NCI-H2107 (cell line): ENCODE measurements at places on chromosomes 7 and 10.

DNA sequence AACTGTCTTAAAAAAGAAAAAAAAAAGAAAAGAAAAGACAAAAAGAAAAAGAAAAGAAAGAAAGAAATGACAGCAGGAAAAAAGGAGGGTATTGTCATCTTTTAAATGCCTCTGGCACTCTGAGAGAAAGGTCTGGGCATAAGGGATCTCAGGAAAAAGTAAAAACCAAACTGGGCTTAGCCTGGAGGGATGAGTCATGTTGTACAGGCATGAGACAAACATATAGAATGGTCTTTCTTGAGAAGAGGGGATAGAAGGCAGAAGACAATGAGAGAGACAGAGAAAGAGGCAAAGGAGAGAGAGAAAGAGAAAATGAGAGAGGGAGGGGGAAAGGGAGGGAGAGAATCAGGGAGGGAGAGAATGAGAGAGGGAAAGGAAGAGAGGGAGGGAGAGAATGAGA, 32.3 kb upstream of the KCNMA1 start:
- DNase-seq = no peak

- no peak for DNase-seq
Observed at GRCh38 chr10:60808036-60808435, 29.8 kb downstream of the CDK1 start.

GRCh38 chr10:93199191-93199751, 125.6 kb downstream of the CYP26A1 start:
- no peak for DNase-seq

- DNase-seq = no peak
Observed at GRCh38 chr7:127882313-127882920, 148.8 kb downstream of the LRRC4 start.

GRCh38 chr10:108187408-108188012, 1023.0 kb upstream of the SORCS1 start:
- no peak for DNase-seq

DNA sequence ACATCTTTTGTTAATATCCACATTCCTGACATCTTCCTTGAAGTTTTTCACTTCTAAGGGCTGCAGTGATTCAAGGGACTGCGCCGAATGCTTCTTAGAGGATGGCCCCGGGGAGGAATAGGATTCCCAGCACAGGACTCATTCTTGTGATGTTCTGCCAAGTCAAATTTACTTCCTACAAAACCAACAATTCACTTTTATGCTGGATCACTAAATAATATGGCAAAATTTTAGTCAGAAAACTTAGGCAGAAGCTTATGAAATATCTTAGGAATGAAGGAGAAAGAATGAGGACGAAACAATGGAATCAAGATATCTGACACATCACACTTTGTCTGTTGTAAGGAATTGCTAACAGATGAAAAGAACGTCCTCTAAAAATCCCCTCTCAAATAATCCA, 151.5 kb downstream of the JAZF1 start:
- DNase-seq = no peak

DNA sequence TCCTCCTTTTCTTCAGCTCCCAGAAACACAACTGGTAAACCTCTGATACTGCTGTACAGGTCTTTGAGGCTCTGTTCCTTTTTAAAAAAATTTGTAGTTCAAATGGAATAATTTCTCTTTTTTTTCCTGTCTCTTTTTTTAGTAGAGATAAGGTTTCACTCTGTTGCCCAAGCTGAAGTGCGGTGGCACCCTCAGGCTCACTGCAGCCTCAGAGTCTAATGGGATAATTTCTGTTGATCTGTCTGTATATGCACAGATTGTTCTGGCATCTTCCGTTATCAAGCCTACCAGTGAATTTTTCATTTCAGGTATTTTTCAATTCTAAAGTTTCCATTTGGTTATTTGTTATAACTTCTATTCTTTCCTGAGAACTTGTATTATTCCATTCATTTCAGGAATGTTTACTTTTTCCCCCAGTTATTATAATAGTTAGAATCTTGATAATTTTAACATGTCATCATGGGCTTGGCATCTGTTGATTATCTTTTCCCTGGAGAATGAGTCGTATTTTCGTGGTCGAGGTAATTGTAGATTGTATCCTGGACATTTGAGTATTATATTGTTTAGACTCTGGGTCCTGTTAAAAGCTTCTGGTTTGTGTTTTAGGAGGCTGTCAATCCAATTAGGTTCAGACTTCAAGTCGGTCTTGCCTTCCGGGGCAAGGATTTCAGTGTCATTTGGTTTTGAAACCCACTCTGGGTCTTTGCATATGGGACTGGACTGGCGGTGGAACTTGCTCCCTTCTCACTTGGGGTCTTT, 24.5 kb downstream of the CRCP start:
- no peak for DNase-seq

- DNase-seq = no peak
Observed at GRCh38 chr7:92685136-92686042, 95.2 kb upstream of the FAM133B start.

- DNase-seq = no peak
Observed at GRCh38 chr7:40579401-40579800, 444.6 kb downstream of the SUGCT start.

- no peak for DNase-seq
Observed at GRCh38 chr10:3761021-3761686, 23.9 kb downstream of the KLF6 start.

- no peak for DNase-seq
Observed at GRCh38 chr10:75428434-75429158, 2.8 kb upstream of the LRMDA start.

DNA sequence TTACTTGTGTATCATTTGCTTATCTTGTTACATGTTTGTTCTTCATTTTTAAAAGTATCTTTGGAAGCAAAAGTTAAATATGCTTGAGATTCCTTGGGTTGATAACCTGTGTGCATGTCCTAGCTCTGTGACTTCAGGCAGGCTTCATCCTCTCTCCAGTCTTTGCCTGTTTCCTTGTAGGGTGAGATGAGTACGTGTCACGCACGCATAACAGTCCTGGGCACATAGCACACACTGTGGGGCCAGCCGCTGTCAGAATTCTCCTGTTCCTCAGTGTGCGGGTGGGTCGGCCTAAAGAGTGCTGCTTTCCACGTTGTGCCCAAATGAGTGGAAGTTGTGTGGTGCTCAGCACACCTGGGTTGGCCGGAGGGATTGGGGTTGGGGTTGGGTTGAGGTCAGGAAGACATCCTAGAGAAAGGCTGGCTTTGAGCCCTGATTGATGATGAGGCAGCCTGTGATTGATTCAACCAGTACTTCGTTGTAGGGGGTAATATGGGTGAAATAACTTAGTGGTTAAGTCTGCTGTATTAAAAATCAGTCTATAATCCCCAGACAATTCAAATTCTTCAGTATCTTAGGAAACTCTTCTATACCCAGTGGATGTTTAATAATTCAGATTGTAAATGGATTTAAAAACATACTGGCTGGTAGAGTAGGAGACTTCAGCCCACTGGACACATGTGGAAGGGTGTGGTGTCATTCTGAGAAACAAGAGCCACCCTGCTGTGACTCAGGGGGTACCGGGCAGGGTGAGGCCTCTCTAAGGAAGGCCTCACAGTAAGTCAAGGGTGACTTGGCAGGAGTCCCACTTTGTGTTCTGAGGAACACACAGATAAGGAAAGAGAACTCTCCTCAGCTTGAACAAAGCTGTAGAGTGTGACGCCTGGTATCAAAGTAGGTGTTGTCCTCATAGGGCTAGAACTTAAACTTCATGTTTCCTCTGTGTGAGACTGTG, 54.8 kb downstream of the DAGLB start:
- no peak for DNase-seq

- DNase-seq = no peak
Observed at GRCh38 chr7:101885597-101885955, 68.2 kb downstream of the CUX1 start.

- DNase-seq = no peak
Observed at GRCh38 chr7:143018931-143019330, 8.0 kb downstream of the OR9A2 start.

- DNase-seq = no peak
Observed at GRCh38 chr7:129264534-129264933, 39.7 kb downstream of the AHCYL2 start.

GRCh38 chr10:96695975-96696634, 24.2 kb downstream of the PIK3AP1 start:
- no peak for DNase-seq

GRCh38 chr7:143892527-143893300, 9.3 kb downstream of the TCAF1 start:
- no peak for DNase-seq

GRCh38 chr10:128345353-128345752, 219.1 kb upstream of the MKI67 start:
- no peak for DNase-seq

DNA sequence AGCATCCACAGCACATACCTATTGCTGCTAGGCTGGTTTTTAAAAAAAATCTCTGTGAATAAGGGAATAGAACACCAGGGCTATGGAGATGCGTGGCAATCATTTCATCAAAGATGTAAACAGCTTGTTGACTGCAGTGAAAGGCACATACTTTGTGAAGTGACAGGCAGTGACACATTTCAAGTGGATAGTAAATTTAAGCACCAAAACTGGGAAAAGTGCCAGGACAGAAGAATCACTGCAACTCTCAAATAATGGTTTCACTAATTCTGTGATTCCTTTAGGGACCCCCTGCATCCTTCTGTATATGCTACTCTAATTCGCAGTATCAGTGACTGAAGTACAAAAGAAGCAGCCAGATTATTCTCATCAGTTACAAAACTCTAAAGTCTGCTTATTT, 145.2 kb upstream of the KLF14 start:
- no peak for DNase-seq

DNA sequence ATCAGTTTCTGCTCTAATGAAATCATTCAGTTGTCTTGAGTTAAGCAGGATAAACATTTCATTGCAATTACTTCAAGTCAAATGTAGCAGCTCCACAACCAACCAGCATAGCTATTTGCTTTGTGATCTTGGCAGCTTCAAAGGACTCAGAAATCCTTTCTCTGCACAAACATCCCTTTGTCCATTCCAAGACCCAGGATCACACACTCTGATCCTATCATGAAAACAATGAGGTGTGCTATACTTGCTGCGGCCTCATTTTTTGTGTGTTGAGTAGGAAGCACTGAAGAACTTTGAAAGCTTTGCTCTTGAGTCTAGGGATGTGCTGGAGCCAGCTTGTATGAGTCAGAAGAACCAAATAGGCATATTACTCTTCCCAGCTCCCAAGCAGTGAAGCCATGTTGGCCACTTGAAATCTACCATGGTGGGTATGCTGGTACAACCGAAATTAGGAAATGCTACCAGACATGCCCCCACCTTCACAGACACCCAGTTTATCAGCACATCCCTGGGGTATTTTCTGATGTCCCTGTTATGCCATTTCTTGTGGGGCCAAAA, 199.4 kb upstream of the PRSS58 start:
- DNase-seq = no peak

DNA sequence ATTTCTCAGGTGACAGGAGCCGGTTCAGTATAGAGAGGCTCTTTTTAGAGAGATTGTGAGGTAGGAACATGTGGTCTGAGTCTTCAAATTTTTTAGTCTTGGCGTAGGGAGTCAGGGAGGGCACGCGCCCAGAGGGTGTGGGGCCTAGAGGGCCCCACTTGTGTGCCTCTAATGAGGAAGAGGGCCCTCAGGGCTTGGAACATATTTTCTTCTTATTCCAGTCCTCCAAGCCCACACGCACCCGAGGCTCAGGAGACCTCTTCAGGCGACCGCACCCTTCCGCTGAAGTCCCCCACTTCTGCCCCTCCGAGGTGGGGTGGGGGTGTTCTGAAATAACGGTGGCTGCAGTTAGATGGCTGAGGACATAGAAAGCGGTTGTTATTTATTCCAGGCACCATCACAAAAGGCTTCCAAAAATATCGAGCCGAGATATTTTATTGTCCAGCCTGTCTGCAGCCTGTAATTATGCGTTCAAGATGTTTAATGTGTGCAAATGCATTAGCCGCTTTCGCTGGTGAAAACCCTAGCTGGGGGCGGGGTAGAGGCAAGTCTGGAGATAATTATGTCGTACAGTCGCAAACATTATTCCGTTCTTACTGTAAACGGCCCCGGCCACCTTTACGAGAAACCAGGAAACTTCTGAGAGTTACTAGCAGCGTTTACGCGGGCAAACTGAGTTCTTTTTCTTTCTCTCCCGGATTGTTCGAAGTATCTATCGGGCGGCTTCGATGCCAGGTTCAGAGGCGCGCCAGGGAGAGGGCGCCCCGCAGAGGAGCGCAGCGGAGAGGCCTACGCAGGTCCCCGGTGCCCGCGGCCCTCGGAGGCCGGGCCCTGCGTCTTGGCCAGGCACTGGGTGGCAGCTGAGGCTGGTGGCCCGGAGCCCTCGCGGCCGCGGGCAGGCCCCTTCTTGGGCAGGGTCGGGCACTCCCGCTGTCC, 12.9 kb upstream of the HOXA13 start:
- no peak for DNase-seq

DNA sequence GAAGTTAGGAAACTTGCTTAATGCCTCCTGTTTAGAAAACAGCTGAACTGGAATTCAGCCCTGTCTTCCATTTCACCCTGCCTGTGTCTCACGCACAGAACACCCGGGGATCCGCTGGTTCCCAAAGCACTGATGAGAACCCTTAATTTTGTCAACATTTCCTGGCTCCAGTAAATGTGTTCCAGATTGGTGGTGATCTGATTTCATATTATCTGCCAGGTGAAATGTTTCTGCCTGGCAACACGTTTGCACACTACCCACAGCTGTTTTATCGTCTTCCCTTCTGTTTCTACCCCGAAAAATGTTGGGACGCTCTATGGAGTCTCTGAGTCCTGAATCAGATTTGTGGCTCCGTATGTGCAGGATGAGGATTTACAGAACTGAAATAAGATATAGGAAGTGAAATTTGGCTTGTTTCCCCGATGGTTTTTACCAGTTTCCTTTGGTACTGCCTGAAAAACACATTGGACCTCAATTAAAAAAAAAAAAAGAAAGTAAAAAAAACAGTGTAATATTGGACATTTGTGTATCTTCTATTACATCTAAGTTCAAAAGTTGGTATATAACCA, 29.0 kb downstream of the MRC1 start:
- DNase-seq = no peak

DNA sequence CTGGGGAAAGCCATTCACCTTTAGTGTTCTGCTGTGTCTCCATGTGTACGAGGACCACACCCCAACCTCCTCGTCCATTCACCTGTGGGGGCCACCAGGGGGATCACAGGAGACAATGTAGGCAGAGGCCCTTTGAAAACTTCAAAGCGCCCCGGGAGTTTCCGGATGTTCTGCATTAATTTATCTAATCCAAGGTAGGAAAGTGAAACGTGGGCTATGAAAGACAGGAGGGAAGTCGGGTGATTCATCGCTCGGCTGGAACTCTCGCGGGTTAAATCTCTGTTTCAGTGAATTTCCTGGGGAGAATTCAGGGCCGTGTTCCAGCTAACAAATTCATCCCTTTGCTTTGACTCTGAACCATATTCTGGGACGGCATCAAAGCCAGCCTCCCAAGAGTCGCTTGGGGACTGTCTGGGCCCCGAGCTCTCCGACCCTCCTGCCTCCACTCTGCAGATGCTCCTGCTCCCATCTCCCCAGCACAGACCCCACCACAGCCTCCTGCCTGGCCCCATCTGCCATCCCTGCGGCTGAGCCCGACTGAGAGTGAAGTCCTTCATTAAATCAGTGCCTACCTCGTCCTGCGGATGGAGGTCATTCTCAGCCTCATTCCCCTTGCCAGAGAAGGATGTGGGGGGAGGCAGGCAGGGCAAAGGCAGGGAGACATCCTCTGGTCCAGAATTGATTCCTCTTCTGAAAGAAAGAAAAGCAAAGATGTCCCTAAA, 114.1 kb upstream of the CARD11 start:
- DNase-seq = no peak

- no peak for DNase-seq
Observed at GRCh38 chr10:80945264-80945880, 407.7 kb downstream of the SH2D4B start.

- no peak for DNase-seq
Observed at GRCh38 chr10:115981081-115981480, 291.9 kb downstream of the GFRA1 start.

- no peak for DNase-seq
Observed at GRCh38 chr7:91198371-91198770, 65.9 kb upstream of the FZD1 start.

GRCh38 chr7:35992436-35992835, 160.6 kb upstream of the EEPD1 start:
- DNase-seq = no peak
